Tibial nerve (tissue), 4 donors: ENCODE measurements at places on chromosomes 2 and 18. TPM values are rescaled to one million over a fixed set of nuclear protein-coding genes. Genes with fewer than 3 reads are reported as not detected.

DNA sequence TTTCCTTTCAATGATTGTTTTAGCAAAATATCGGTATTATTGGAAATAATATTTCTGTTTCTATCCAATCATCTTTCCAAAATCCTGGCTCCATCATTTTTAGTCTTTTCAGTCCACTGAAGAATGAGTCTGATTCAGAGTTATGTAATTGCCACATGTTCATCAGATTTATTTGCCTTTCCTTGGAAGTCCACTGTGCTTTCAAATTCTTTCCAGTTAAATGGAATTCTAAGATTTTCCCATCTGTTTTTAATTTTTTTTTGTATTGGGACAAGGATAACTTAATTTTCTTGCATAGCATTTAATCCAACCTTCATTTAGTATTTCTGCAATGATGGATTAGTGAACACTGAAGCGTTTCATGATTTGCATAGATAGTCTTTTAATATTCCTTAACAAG is 521.5 kb upstream of the NRXN1 start:
- no peak for DNase-seq

SEPTIN10 gene
- total RNA-seq = 160 TPM

- DNase-seq = no peak
Observed at GRCh38 chr2:64581777-64582539, 57.8 kb downstream of the AFTPH start.

GRCh38 chr18:23209031-23209430 is 73.7 kb downstream of the CABLES1 start:
- no peak for DNase-seq

ACTR3 gene
- 73.0 TPM for total RNA-seq

GRCh38 chr2:160703648-160704585 is 210.3 kb upstream of the RBMS1 start:
- DNase-seq = no peak

IL1RN gene
- total RNA-seq = not detected

GRCh38 chr2:64760128-64760527 is 106.4 kb upstream of the SERTAD2 start:
- no peak for DNase-seq
